Kidney epithelial cell (primary cell): ENCODE measurements at places on chromosomes 11 and 22. TPM values are rescaled to one million over a fixed set of nuclear protein-coding genes. Genes with fewer than 3 reads are reported as not detected.

DNA sequence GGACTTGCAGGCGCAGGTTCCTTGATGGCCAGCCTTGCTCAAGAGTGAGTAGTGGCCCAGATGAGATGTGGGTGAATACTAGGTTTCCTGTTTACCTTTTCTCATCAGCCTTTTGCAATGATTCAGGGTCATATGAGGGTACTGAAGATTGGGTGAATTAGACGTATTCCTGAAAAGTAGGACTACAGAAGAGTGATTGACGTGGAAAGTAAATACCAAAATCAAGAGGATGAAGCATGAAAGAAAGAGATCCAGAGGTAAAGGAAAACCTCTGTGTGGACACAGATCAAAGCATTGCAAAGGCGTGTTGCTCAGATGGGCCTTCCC is 59.9 kb downstream of the CYB5R2 start:
- DNase-seq: no peak

CRYBB3 gene
- 0.82 TPM in 1 of 2 replicates, not detected in the other for total RNA-seq

DNA sequence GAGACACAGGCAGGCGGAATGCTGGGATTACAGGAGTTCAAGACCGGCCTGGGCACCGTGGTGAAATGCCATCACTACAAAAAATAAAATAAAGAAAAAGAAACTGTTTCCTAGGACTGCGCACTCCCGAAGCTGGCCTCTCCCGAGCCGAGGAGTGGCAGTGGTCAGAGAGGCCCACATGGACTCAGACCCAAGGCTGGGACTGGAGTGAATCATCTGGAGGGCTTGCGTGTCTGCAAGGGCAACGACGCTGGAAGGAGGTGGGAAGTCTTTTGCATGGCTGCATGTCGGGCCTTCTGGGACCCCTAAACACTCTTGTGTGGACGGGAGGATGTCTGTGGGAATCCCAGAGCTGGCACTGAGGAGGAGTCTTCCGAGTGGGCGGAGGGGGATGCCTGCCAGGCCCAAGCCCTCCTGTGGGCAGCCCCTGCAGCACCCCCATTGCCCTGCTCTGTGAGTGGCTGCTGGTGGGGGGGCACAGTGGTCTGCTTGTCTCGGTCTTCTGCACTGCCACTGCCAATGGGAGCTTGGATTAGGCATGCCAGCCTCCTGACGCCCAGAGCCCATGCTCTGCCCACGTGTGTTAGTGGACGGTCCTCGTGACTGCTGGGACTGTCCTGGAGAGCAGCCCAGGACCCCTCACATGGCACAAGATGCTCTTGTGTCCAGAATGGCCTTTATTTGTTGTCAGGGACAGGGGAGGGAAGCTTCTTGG is 1.8 kb upstream of the AP2A2 start:
- DNase-seq: no peak

GRCh38 chr11:66336234-66337102 is at the start of gene RIN1:
Gene RIN1, minus strand, starts transcription at chr11:66336434. Its CDS starts 32 bp downstream, at chr11:66336402.
- DNase-seq: peak; percentile 94

DNA sequence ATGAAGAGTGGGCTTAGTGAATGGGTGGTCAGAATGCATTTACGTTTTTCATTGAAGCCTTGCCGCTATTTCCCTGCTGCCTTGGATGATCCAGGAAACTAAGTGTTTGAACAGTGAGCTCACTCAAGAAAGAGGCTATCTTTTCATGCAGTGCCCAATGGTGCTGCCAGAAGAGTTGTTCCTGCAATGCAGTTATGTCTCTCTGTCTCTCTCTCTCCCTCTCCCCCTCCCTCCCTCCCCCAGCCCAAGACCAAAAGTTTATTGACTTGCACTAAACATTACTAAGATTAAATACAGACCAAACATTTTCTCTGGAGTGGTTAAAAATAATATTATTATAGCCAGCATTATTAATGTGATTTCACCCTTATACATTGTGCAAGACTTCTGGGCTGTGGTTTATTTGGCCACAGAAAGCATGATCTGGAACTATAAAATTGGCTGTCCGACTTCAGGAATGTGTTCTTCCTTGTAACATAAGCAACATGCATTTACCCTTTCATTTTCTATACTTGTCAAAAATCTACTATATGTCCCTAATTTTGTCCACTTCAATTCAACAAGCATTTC is 6.6 kb upstream of the FUT4 start:
- DNase-seq: no peak
